ENCODE measurements at places on chromosomes 5 and 9. TPM values are rescaled to one million over a fixed set of nuclear protein-coding genes. Genes with fewer than 3 reads are reported as not detected.

Gene PCDH12
- polyA plus RNA-seq = 0.13 TPM

Gene SEMA6A
- polyA plus RNA-seq = 0.20 TPM

Gene FAM200C
- 0.08 TPM for polyA plus RNA-seq

- no peak for DNase-seq
Measured at GRCh38 chr9:134303601-134304000, 22.7 kb upstream of the RXRA start.

- no peak for DNase-seq
Measured at GRCh38 chr5:140795259-140795641, 598 bp downstream of the PCDHA2 start.

DNA sequence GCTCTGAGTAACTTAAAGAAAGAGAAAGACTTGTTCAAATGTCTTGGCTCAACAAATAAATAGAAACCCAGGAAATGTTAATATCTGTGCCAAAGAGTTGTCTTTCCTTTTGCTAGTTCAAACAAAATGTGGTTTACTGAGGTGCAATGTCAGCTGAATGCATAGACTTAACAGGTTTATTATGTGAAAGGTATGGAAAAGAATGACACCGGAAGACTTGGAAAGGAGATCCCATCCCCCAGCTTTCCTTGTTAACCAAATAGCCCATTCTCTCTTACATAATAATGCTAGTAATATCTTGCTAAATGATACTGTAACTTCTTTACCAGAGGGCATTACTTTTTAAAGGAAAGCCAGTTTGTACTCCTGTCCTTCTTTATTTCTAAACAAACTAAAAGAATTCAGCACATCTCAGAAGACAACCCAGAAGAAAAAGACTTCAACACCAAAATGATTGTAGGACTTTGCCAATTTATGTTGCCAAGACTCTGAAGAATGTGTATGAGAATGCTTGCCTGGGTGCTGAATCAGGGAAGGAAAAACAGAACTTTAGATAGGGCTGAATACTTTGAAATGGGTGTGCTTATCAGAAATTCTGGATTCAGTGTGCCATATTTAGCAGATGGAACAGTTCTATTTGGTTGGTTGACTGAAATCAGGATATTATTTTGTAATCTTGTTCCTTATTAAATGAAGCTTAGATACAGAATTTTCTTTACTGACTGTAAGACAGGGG is 344.1 kb downstream of the TMEM38B start:
- no peak for DNase-seq

- no peak for DNase-seq
Measured at GRCh38 chr9:126295082-126295477, 31.5 kb upstream of the MVB12B start.

DNA sequence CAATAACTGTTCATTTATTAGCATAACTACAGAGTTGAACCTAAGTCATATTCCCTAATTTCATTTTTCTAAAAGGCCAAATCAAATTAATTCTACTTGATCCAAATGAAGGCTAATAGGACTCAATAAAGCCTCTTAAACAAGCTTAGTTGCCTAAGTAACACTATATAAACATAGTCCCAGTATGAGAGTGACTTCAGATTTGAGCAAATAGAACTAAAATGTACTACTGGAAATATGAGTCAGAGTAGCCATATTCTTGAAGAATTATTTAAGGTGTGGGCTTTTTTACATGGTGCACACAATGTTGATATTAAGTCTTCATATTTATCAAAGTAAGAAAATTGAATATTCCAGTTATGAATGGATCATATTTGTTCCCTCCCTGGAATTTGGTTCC is 872.3 kb downstream of the MAT2B start:
- DNase-seq = no peak

DNA sequence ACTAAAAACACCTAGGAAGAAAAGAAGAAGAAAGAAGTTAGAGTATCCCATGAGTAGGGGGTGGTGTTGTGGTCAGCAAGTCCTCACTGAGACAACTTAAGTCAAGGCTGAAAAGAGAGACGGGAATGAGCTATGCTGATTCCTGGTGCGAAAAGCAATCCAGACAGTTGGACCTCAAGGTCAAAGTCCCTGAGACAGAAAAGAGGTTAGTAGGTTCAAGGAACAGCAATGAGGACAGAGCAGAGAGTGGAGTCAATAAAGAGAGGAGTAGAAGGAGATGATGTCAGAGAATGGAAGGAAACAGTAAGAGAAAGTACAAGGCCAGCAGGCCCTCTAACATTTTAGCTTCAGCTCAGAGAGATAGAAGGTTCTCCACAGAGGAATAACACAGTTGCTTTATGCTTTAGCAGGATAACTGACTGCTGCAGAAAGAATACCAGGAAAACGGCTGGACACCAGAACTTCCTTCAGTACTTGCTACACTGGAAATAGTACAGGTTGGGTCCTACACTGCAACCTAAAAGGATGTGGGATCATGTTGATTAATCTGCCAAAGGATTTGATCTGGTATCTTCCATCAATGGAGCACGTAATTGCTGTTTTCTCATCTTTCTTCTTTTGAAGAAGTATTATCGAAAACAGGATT is 43.6 kb downstream of the GNAQ start:
- no peak for DNase-seq

DNA sequence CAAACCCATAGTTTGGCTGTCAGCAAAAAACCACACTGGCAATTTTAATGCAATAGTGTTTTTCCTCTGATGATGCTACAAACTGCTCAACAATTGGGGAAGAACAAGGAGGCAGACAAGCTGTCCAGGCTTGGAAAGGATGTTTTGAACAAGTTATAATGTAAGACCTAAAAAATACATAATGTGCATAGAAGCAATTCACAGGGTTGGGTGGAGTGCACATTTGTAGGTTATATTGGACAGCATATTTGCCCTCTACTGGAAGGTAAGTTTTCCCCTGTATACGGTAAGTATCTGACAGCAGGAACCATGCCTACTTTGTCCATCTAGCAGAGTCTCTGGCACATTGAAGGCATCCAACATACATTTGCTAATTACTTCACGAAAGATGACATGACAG is 114.3 kb upstream of the PUM3 start:
- no peak for DNase-seq

DNA sequence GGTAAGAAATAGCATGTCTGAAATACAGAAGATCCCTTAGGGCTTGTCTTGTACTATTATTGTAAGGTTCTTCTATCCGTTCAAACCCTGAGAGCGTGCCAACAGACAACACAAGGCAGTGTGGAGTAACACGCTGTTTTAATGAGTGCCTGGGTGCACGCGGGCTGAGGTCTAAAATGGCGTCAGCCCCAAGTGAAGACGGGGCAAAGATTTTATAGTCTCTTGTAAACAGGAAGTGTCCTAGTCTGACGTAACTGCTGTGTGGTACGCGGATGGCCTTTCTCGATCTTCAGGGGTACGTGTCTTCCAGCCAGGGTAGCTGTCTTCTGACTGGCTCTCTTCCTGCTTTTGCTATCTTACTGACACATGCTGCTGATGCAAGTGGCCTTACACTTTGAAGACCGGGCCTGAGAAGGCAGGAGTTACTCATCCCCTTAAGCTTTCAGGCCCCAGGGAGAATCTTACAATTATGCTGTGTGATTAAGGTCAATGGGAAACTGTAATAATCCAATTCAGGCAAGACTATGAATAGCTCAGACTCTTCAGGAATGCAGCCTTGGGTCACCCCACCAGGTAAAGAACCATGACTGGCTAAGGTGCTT is 1812.0 kb upstream of the CDH9 start:
- no peak for DNase-seq

DNA sequence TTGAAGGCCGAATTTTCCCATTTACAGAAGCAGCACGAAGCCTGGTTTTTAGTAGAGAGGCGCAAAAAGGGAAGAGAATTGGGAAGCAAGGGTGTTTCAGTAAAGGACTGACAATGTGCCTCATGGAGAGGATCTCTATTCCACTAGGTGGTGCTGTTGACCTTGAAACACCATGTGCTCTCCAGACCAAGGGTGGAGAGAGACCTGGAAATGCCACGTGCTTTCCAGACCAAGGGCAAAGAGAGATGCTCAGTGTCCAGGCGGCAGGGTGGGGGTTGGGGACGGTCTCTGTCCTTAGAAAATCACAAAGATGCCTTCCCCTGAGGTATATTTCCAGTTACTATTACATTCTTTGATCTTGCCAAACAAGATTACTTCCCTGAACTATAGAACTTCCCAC is 425.3 kb downstream of the CSNK1G3 start:
- DNase-seq = no peak

Data from CD4-positive, alpha-beta memory T cell (primary cell).